ENCODE measurements at places on chromosomes 6 and 20.

DNA sequence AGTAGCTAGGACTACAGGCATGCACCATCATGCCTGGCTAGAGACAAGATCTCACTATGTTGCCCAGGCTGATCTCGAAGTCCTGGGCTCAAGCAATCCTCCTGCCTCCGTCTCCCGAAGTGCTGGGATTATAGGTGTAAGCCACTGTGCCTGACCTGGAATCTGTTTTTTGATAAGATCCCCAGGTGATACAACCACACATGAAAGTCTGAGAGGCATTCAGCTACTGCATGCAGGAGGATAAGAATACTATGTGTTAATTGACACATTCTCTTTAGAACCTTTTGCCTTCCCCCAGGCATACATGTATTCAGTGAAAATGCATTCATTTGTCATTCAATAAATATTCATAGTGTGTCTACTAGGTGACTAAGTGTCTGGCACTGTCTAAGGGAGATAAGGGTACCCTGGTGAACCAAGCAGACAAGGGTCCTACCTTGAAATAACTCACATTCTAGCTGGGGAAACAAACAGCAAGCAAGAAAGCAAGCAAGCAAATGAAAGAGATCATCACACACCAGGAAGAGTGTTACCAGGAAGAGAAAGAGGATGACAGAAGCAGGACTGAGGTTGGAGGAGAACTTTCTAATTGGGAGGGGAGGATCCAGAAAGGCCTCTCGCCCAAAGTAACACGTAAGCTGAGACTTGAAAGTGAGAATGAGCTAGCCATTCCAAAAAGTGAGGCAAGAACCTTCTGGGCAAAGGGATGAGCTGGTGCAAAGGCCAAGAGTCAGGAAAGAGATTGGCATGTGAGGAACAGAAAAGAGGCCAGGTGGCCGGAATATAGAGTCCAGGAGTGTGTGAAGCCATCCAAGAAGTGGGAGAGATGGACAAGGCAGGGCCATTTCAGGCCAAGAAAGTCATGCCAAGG, 6.5 kb downstream of the GFOD1 start:
- no peak for DNase-seq

GRCh38 chr6:154537511-154538325, 27.2 kb upstream of the CNKSR3 start:
- DNase-seq: no peak

DNA sequence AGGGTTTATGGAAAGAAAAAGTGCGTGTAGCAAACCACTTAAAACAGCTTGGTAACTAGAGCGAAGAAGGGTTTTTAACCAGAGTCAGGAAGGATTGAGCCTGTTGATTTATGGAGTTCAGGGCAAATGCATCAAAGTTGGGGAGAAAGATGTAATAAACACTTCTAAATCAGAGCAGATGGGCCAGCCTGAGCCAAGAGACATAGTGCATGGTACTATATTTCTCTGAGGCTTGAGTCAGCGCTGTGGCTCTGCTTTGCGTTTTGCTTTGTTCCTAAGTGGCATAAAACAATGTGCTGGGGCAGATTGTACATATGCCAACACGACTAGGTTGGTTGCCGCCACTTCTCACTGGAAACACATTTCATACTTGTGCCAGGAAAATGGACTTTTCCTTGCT, 111.3 kb downstream of the BCKDHB start:
- no peak for DNase-seq

GRCh38 chr20:44805335-44805978, 4.9 kb downstream of the RIMS4 start:
- DNase-seq: no peak

DNA sequence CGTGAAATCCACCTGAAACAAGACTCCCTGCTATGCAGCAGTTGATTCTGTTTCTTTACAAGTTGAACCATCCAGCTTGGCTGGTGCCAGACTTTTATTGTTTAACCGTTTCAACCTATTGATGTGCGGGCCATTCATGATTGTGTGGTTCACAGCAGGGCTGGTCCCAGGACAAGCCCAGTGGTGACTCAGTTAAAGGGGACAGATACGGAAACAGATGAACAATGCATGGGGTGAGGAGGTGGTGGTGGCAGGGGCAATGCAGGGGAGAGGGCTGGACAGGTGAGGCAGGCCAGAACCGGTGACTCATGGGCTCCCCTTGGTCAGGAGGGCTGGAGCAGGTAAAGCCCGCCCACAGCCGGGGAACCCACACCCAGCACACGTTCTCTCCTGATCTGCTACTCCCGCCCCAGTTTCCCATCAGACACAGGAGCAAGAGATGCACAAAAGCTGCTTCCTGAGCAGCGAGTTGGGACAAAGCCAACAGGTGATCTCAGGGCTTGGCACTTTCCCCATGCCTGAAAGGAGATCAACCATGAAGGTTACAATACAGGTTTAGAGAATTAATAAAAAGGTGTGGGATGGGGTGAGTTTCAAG, 232.2 kb downstream of the LY86 start:
- no peak for DNase-seq

GRCh38 chr20:48338717-48339116, 489.1 kb downstream of the PREX1 start:
- DNase-seq: no peak

DNA sequence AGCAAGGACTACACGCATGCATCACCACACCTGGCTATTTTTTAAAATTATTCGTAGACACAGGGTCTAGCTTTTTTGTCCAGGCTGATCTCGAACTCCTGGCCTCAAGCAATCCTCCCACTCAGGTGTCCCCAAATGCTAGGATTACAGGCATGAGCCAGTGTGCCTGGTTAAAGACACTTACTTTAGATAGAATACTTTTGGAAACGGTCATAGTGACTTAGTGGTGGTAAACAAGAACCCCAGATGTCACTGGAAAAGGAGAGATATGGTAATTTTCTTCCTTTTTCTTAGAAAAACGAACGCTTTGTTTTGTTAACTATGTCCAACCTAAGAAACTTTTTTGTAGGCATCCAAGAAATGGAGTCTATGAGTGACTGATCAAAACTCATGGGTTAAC, 137.3 kb downstream of the TFAP2B start:
- no peak for DNase-seq

- DNase-seq: no peak
These were observed 29.4 kb upstream of the TPD52L1 start for GRCh38 chr6:125124049-125124669.

- DNase-seq: no peak
These were observed 982 bp downstream of the MMUT start for GRCh38 chr6:49462071-49462470.

GRCh38 chr20:38321959-38322598, 18.1 kb downstream of the BPI start:
- peak; percentile 69 for DNase-seq

DNA sequence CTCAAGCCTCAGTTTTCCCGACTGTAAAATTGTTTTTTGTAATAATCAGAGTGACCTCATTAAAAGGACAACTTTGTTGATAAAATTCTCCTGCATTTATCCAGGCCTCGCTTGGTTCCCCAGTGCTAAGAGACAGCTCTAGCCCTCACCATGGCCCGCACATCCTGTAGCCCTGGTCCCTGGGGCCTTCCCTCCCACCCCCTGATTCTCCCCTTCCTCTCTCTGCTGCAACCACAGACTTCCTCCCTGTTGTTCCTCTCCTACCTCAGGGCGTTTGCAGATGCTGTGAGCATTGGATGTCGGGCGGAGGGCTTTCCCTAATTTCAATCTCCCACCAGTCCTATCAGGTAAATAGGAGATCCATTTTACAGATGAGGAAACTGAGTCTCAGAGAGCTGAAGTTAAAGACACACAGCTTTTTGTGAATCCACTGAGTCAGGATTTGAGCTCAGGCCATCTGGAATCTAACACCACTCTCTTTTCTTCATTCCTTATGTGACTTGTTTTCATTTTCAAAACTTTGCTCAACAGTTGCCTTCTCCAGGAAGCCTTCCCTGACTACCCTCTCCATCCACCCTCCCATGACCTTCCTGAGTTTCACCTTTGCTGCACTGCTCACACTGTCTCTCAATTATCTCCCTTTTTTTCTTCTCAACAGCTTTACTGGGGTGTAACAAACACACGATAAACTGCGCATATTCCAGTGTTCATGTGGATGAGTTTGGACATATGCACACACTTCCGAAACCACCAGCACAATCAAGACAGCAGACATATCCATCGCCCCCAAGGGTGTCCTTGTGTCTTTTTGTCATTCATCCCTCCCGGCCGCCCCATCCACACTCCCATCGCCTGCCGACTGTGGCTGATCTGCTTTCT, 107.1 kb downstream of the CEBPB start:
- DNase-seq: peak; percentile 55

- no peak for DNase-seq
These were observed 231.0 kb downstream of the MEI4 start for GRCh38 chr6:77883851-77884250.

DNA sequence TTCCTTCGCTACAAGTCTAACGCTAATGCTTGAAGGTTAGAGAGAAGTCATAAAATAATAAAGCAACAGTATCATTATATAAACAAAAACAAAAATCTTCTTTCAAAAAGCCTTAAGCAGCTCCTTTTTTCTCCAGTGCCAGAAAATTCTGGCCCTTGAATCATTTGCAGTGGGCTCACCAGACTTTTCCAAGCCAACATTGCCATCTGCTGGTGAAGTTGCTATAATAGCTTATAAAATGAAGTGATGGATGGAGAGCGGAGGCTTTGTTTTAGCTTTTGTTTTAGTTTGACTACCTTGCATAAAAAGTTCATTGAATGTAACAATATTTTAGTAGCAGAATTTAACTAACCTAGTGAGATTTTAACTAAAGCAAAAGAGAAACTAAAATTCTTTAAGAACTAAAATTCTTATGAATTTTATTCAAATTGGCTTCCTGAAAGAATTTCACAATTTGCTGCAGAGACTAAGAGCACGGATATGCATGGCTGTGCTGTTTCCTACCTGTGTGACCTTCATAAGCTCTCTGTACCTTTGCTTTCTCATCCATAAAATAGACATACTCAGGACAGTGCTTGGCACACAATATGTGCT, 44.8 kb upstream of the SLC2A12 start:
- DNase-seq: peak; percentile 60

DNA sequence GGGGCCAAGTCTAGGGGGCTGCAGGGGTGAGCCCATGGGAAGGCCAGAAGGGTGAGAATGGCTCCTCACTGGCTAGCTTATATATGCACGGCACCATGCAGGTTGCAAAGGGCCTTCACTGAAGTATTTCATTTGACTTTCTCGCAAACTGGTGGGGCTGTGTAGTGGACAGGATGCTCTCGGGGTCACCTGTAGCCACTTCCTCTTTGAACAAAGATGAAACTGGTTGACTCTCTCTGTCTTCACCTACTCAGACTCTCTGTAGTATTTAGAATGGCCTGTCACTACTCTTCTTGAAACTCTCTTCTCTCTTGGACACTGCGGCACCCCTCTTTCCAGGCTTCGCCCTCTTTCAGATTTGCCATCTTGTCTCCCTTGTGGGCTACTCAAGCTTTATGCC, 560.5 kb downstream of the PKHD1 start:
- no peak for DNase-seq

GRCh38 chr20:47857569-47858464, 72.5 kb upstream of the SULF2 start:
- no peak for DNase-seq

- peak; percentile 56 for DNase-seq
These were observed 27.8 kb upstream of the SRPK1 start for GRCh38 chr6:35948725-35949124.

DNA sequence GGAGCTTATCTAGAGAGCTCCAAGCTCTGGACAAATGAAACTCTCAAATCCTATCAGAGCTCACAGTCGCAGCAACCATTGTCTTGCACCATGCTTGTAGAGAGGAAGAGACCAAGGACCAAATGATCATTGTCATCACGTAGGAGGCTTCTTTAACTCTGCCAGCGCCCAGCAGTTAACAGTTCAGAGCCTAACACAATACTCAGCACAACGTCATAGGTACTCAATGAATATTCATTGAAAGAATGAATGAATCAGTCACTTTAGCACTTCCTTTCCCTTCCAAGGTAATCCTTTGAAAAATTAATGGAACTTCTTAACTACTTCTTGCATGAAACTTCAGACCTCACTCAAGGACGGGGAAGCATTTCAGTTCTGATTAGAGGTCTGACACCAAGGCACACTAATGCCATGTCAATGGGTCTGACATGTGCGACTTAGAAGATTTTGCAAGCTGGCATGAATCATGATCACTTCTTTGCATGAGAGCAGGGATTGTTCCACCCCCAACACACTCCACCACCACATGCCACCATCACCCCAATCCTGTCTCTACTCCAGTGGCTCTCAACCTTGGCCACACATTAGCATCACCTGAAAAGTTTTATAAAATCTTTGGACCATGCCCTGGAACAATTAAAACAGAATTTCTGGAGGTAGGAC, 45.1 kb downstream of the KHDC1L start:
- no peak for DNase-seq

GRCh38 chr6:108778421-108779186, 69.6 kb upstream of the ARMC2 start:
- DNase-seq: no peak

DNA sequence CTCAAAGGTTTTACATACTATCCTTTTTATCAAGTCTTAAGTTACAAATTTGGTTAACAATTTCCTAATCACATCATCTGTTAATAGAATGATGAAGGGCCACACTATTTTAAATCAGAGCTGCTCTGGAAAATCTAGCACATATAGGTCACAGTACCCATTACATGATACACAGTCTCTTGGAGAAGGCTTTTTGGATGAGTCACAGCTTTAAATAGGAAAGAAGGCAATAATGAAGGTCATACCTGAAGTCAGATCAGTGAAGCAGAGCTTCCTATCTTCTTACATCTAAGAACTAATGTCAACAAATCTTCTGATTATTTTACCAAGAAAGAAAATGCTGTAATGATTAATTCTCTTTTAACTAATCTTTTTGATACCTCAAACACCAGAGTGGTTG, 248.5 kb downstream of the BTBD9 start:
- DNase-seq: no peak

DNA sequence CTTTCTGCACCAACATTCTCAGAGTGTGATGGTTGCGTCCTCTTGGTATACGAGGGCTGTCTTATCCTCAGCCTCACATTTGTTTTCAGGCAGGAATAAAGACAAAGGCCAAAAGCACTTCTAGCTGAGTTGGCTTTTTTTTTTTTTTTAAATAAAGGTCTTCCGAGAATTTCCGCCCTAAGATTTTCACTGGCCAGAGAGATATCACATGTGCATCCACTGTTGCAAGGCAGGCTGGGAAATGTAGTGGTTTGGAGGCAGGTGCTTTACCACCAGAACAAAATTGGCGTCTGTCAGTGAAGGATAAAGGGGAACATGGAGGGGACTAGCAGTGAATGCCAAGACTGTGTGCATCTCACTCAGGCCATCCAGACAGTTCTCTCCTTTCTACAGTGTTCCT, 334.9 kb upstream of the SOX4 start:
- DNase-seq: no peak

DNA sequence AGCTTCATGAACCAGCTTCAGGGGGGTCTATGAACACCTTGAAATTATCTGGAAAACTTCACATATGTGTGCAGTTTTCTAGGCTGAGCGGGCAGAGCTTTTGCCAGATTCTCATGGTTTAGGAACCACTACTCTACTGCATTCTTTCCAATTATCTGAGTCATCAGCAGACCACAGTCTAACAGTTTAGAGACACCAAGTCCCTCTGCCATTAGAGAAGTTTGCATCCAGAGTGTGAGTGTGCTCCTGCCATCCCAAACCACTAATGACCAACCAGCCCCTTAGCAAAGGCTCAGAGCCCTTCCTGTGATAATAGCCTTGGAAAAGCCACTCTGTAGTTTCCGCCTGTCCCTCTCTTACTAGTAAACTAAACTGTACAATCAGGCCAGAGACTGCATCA, 96.8 kb downstream of the PHACTR1 start:
- no peak for DNase-seq

GRCh38 chr6:107977283-107977682, 19.3 kb upstream of the SEC63 start:
- peak; percentile 11 for DNase-seq

Measured in Kasumi-1 (cell line).